ENCODE measurements at places on chromosomes 1 and 21.
A peak's percentile ranks its signal among the peaks of the same experiment; 100 is the strongest.

DNA sequence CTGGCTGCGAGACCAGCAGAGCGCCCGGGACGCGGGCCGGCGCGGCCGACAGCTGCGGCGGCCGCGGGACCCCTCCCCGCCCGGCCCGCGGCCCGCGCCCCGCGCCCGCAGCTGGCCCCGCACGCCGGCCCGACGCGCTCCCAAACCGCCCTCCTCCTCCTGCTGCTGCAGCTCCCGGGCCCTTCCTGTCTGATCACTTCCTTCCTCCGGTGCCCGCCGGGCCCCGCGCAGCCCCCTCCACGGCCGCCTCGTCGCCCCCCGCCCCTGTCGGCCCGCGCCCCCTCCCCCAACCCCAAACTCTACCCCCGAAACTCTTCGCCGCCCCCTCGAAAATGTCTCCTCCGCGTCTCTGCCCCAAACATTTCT, 594 bp downstream of the LUZP1 start:
- peak; percentile 70 for DNase-seq

- DNase-seq: no peak
Measured at GRCh38 chr1:168947041-168947440, 159.4 kb upstream of the ATP1B1 start.

DNA sequence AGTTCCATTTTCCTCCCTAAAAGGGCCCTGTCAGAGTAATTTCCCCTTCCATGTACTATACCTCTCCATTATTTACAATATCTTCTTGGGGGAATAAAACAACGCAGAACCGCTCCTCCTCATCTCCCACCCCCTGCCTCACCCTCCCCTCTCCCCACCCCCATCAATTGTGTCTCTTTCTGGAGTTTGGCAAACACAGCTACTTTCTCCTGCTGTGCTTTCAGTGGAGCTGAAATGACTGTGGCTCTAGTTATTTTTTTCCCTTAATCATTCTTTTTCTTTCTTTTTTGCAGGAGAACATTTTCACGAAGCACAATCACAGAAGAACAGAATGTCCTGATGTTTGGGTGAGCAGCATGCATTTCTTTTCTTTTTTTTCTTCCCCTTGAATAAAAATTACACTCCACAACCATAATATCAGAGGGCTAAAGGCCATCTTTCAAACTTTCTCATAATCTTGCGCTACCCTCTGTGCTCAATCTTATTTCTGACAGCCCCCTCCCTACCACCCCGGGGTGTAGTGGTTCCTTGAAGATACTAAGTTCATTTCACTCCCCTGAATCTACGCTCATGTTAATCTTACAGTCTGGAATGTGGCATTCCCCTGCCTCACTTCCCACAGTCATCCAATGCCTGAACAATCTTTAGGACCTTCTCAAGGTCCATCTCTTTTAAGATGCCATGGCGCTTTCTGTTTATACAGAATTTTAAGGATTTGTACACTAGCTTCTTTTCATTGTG, 8.8 kb upstream of the PLXNA2 start:
- DNase-seq: no peak

GRCh38 chr1:229694053-229694693, 68.1 kb downstream of the URB2 start:
- DNase-seq: no peak

GRCh38 chr1:34166191-34166624, 1.2 kb upstream of the CSMD2 start:
- DNase-seq: no peak

DNA sequence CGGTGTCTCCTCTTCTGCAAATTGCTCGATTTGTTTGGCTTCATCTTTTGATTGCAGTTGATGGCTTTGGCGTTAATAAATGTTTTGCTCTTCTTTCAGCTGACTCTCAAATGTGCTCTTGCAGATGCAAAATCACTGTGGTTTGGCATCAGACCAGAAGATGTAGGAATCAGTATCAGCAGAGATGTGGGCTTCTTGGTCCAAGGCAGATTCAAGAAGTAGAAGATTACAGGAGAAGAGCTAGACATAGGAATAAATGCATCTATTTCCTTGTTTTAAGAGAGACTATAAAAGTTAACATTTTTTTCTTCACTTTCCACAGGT, 59.8 kb upstream of the BACH1 start:
- DNase-seq: no peak

GRCh38 chr1:25088946-25089345, 143.4 kb downstream of the SYF2 start:
- no peak for DNase-seq

DNA sequence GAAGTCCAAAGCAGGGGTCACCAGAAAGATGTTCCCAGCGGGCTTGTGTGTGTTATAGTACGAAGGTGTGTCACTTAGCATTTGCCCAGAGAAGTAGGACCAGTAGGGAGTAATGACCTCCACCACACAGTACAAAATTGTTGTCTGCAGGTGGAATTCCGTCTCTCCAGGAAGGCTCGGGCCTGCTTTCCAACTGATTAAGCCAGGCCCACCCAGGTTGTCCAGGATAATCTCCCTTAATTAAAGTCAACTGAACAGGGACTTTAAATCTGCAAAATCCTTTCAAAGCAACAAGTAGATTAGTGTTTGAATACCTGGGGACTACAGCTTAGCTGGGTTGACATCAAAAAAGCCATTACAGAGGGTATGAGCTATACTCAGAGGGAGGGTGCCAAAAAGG, 131.3 kb downstream of the BACH1 start:
- no peak for DNase-seq

- peak; percentile 82 for DNase-seq
Measured at GRCh38 chr1:21919520-21919919, 17.6 kb downstream of the HSPG2 start.

- DNase-seq: no peak
Measured at GRCh38 chr1:117616356-117616755, 10.5 kb downstream of the TENT5C start.

GRCh38 chr21:42636520-42637266, 16.7 kb upstream of the PDE9A start:
- no peak for DNase-seq

- no peak for DNase-seq
Measured at GRCh38 chr1:84352298-84353106, 45.8 kb upstream of the DNASE2B start.

DNA sequence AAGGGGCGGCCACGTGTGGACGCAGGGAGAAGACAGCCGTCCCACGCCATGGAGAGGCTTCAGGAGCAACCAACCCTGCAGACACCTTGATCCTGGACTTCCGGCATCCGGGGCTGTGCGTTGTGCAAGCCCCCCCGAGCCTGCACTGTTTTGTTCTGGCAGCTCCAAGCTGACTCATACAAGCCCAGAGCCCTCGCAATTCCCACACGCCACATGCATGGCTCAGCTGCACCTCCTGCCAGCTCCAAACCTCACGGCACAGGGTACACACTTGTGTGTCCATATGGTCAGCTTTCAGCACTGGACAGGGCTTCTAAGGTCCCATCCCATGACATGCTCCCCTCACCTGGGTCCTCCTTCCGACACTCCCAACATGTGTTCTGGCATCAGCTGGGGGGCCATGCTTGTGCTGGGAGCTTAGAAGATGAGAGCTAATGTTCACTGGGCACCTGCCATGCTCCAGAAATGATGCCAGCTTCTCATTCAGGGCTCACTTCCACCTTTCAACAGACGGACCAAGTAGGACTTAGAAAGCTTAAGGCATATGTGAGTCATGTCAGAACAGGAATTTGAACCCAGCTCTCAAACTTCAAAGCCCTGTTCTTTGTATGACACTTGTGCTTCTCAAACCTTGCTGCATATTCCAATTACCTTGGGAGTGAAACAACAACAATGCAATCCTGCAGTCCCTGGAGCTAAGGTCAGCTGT, 137.3 kb downstream of the PGBD5 start:
- DNase-seq: no peak

GRCh38 chr1:160672789-160673695, 26.2 kb upstream of the SLAMF1 start:
- DNase-seq: no peak
